T47D (cell line): ENCODE measurements at places on chromosomes 7 and 10.
A peak's percentile ranks its signal among the peaks of the same experiment; 100 is the strongest.

DNA sequence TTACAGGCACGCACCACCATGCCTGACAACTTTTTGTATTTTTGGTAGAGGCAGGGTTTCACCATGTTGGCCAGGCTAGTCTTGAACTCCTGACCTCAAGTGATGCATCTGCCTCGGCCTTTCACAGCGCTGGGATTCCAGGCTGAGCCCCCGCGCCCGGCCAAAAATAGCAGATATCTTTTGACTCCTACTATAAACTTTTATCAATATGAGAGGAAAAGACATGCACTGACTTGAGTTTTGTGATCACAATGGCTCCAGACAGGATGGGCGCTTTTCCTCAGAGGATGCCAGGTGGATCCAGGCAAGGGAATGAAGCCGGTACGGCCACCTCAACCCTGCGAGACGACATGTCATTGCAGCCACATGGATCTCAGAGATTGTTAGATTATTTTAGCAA, 123.9 kb downstream of the DNAJB6 start:
- no peak for DNase-seq

DNA sequence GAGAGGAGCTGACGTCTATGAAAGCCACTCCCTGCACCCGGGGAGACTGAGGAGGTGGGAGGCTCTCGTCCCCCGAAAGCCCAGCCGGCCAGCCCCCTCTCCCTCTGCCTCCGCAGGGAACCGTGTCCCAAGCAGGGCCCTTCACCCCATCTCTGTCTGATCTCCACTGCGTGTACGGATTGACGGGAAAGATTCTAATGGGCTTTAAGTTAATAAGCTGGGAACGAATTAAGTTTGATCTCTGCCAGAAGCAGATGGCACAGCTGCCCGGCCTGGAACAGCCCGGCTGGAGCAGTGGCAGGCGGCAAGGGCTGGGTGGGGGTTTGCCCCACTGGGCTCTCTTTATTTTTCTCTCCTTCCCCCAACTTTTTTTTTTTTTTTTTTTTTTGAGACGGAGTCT, 6.1 kb upstream of the SLC29A4 start:
- no peak for DNase-seq

- DNase-seq: peak; percentile 23
These were observed 19.3 kb downstream of the MYO1G start for GRCh38 chr7:44959433-44959951.

DNA sequence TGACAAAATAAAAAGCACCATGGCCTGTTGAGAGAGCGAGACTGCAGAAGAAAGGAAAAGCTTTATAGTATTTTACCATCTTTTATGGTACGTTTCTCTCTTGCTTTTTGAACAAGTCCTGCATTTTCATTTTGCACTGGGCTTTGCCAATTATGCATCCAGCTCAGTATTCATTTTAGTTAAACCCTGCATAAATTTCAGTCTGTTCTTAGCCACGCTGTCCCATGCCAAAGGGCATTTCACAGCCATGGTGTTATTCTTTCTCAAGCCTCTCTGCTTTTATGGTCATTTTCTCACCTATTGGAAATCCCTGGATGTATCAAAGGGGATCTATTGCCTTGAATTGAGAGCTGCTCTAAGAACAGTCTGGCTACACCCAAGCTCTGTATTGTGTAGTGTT, 30.8 kb upstream of the DNAJC1 start:
- DNase-seq: no peak

GRCh38 chr7:128094686-128095085, 63.4 kb upstream of the LRRC4 start:
- no peak for DNase-seq

- DNase-seq: no peak
These were observed 10.2 kb upstream of the IL2RA start for GRCh38 chr10:6072215-6072934.

DNA sequence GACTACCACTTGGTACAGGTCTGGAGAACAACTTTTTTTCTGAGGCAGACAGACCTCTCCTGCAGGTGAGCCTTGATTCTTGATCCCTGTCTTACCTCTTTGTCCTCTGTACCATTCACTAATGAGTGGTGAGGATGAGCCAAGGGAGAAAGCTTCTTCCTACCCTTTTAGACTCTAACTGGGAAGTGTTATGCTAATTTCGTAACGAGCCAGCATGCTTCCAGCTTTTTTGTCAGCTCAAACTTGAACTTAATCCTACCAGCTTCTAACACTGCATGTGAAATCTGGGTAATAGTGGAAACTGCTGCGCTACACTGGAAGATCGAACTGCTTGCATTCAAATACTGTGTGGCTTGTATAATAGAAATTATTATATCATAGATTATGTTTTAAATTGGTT, 87.0 kb downstream of the NEUROD6 start:
- no peak for DNase-seq

DNA sequence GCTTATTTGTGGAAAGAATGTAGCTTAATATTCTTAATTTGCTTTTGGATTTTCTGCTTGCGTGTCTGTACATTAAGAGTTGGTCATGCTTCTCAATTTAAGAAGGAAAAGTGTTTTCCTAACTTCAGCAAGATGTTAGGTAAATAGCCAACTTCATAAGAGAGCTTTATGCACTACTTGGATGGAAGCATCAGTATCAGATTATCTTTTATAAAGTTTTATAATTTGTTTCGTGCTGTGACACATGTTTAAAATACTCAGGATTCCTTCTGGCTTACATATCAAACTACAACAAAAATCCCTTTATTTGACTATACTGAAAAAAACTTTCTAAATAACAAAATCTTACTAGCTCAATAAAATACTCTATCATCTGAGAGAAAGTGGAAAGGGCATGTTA, 34.8 kb upstream of the AGR2 start:
- DNase-seq: no peak

- DNase-seq: peak; percentile 92
These were observed 42.1 kb downstream of the CYP26A1 start for GRCh38 chr10:93115661-93116383.
